Activated CD4-positive, alpha-beta memory T cell treated with anti-CD3 and anti-CD28 coated beads for 36 hours (primary cell): ENCODE measurements at places on chromosomes 6 and 20.

GRCh38 chr20:45087097-45087790 lies 13.7 kb downstream of the KCNS1 start:
- no peak for DNase-seq

DNA sequence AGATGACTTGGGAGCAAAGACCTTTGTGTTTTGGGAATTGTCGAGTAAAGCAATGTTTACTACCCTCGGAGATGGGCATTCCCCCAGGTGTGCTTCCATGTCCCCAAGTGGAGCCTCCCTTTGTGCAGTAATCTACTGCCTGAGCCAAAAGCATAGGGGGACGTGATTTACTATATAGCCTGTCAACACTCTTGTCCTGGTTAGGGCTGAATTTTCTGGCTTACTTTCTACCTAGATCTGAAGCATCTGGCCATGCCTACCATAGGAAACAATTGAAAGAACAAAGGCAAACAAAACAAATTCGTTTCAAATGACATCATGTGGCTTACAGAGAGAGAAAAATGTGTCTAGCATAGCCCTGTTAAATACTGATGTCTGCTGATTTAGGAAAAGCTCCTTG lies 350.6 kb downstream of the SAMD5 start:
- DNase-seq = no peak

- no peak for DNase-seq
Measured at GRCh38 chr20:25252686-25253421, 5.0 kb downstream of the PYGB start.

- DNase-seq = no peak
Measured at GRCh38 chr6:170542031-170542719, 10.9 kb downstream of the PSMB1 start.

GRCh38 chr6:155418017-155418761 lies 37.5 kb downstream of the NOX3 start:
- peak; percentile 87 for DNase-seq

GRCh38 chr6:42225419-42225818 lies 7.8 kb upstream of the MRPS10 start:
- DNase-seq = no peak

DNA sequence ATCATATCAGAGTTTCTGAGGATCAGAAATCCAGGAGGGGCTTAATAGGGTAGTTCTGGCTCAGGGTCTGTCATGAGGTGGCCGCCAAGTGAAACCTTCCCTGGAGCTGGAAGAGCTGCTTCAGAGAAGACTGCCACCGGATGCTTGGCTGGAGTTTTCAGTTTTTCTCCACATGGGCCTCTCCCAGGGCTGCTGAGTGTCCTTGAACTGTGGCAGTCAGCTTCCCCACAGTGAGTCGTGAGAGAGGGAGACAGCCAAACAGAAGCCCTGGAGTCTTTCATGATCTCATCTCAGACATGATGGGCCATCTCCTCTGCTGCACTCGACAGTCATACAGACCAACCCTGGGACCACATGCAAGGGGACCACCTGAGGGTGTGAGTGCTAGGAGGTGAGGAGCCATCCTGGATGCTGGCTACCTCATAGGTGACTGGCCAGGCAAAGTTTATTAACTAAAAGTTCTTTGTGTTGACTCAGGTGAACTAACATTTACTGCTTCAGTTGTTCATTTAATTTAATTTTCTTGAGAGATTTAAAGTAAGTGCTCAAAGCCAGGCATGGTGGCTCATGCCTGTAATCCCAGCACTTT lies 71.5 kb downstream of the SHLD1 start:
- no peak for DNase-seq
